ENCODE measurements at places on chromosomes 6 and 20. TPM values are rescaled to one million over a fixed set of nuclear protein-coding genes. Genes with fewer than 3 reads are reported as not detected.

- peak; percentile 25 for DNase-seq
These were observed 565.3 kb downstream of the KIF16B start for GRCh38 chr20:16007962-16008361.

FAM162B gene
- not detected for total RNA-seq

NFKBIE gene
- 8.6 TPM for total RNA-seq

DNA sequence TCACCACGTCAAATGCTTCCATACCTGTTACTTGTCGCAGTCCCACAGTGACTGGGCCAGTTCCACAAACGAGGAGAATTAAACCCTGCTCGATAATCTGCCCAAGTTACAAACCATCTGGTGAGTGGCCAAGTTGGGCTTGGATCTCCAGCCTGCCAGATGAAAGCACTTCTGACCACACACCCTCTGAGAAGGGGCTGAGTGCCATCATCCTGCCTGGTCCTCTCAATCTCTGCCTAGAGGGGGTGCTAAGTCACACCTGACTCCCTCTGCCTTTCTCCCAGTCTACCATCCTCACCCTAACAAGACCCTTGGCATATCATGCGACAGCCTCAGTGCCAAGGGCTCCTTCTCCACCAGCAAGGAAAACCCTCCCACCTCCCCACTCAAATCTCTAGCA lies 15.8 kb downstream of the RRP36 start:
- DNase-seq, result no peak

ANKRD6 gene
- total RNA-seq, result 0.17 TPM

DNA sequence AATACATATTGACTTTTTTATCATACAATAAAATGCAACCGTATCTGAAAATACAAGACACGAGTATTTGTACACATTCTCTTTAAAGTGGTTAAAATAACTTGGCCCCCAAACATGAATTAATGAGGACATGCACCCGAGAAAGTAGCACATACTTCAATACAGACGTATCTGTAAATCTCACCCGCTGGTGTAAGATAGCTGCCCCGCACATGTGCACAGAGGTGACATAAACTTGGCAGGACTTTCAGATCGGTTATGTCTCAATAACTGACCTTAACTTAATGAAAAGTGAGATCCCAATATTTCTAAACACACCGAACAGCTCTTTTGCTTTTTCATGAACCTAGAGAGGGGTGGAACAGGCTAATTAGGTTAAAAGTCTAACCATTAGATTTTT lies 91.5 kb upstream of the RPS6KA2 start:
- DNase-seq, result no peak

GRCh38 chr6:4565301-4566250 lies 210.6 kb upstream of the CDYL start:
- no peak for DNase-seq

SLC24A3 gene
- total RNA-seq, result 0.06 TPM

NRN1 gene
- total RNA-seq, result 40.7 TPM

All from LHCN-M2 (cell line).